ENCODE measurements at places on chromosomes 4 and X.

- no peak for DNase-seq
Measured at GRCh38 chrX:102341867-102342266, 94.9 kb downstream of the NXF2 start.

GRCh38 chrX:86047174-86047935, at the start of gene CHM:
TSS of gene CHM (minus strand) at chrX:86047558. CDS start at chrX:86047532, 26 bp downstream.
- peak; percentile 84 for DNase-seq

DNA sequence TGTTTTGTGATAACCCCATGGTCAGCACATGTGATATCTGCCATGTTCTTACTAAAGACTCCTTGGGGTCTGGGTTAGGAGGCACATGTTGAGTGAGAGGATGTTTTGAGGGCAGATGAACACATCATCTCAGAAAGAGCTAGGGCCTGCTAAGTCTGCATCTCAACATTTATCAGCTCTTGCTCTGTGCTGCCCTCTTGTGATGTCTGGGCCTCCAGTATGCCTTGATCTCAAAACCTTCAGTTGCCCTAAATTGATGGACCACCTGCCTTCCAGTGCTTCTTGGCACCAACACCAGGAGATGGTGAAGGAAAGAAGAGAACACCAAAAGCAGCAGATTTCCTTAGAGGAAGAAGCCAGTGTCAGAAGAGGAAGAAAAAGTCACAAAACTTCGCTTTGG, 22.5 kb downstream of the MID1 start:
- DNase-seq = no peak

DNA sequence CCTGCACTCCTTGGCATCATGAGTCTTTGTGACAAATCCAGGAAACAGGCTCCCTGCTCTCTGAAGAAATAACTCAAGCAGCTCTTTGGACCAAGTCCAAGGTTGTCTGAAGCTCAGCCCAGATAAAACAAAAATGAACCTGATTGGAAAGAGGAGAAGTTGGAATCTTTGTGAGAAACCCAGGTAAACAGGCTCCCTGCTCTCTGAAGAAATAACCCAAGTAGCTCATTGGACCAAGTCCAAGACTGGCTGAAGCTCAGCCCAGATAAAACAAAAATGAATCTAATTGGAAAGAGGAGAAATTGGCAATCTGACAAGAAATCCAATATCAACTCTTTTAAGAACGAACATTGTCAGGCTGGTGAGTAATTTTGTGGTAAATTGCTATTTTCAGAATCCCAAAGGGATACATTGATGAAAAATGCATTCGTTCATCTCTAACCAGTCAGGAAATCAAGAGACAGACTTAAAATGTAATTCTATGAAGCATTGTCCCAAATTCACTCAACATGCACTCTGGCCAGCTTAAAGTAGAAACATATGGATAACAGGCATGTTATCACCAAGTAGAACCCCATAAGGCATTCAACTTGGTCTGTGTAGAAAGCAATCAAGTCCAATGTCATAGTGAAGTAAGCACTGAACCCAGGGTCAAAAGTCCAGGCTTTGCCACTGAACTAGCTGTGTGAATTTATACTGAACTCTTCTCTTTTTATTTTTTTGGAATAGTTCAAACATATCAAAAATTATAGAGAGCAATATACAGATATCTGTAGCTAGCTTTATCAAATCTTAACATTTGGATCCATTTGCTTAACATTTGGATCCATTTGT, 16.8 kb upstream of the NFXL1 start:
- no peak for DNase-seq

- DNase-seq = no peak
Measured at GRCh38 chrX:68901519-68901918, 72.7 kb downstream of the EFNB1 start.

DNA sequence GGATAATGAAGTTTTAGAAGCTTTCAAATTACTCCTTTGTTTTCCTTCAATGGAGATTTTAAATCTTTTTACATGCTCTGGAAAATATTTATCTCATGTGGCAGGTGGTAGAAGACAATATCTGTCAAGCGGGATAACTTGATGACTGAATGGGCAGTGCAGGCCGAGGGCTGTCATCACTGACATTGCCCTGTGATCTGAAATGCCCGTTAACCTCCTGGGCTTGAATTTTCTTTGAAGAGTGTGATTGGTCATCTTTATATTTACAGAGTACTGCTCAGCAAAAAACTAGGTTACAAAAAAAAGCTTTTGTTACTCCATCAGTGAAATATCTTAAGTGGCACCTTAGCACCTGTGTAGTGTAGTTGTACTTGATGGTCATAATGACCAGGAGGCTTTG, 147.5 kb downstream of the GATB start:
- DNase-seq = no peak

- DNase-seq = no peak
Measured at GRCh38 chr4:155007660-155008176, 200.7 kb upstream of the NPY2R start.

DNA sequence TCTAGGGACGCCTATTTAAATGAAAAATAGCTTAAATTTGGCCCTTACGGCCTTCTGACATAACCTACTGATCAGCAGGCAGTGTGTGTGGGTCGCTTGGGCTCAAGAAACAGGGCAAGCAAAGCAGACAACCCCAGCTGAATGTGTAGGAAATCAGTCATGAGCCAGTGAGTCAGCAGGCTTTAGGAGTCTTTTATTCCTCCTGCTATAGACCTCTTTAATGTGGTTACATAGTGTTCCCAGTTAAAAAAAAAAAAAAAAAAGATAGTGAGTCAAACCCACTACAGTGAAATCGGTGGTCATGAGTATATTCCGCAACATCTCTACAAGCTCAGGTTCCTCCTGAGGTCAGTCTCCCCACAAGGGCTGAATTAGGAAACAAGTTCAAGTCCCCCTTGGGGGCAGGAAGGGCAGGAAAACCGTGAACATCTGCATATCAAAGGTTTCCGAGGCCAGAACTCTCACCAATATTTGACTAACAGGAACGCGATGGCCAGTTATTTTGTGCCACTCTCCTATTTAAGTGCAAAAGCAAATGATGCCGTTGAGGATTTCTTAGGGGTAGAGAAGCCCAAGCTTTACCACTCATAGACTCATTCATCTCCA, 32.7 kb downstream of the ACSL1 start:
- DNase-seq = no peak

- DNase-seq = no peak
Measured at GRCh38 chr4:74152836-74153235, 5.1 kb upstream of the MTHFD2L start.

GRCh38 chr4:23001478-23001877, 308.7 kb downstream of the GBA3 start:
- DNase-seq = no peak

- DNase-seq = peak; percentile 72
Measured at GRCh38 chr4:81600520-81601357, 129.0 kb upstream of the RASGEF1B start.

- peak; percentile 31 for DNase-seq
Measured at GRCh38 chrX:110477593-110478228, 119.1 kb downstream of the RTL9 start.

DNA sequence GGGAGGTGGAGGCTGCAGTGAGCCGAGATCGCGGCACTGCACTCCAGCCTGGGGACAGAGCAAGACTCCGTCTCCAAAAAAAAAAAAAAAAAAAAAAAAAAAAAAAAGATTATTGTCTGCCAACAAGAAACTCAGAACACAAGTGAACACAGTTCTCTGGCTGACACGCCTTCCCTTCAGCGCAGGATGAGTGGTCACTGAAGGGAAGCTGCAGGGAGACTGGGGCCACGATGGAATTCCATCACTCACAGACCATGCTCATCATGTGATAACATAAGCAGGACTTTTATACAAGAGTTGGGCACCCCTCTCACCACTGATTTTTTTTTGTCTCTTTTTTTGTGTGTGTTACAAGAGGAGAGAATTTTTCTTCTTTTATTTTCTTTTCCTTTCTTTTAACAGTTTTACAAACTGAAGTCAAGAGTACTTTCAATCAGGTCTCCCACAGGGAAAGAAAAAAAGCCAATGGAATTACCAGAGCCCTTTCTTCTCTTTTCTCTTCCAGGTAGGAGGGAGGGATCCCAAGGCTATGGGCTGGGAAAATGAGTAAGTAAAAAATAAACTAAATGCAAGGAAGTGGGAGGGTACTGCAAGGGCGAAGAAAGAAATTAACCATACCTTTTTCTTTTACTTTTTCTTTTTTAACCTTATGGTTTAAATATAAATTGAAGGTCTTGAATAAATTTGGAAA, 435.6 kb downstream of the GPM6A start:
- no peak for DNase-seq

DNA sequence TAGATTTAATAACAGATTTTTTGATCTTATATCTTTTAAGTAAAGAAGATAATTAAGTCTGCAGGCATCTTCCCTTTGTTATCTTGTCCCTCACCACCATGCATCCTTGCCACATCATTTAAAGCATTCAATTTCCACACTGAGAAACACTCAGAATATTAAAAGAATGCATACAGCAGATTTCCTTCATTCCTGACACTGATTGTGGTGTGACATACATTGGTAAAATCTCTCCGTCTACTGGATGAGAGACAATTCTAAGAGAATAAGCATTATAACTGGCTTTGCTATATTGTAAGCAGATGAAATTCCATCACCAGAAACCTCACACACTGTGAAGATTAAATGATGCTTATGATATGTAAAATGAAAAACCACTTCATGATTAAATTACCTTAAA, 97.4 kb upstream of the TRPC5OS start:
- no peak for DNase-seq

- DNase-seq = no peak
Measured at GRCh38 chrX:150897421-150898320, 797 bp downstream of the CD99L2 start.

DNA sequence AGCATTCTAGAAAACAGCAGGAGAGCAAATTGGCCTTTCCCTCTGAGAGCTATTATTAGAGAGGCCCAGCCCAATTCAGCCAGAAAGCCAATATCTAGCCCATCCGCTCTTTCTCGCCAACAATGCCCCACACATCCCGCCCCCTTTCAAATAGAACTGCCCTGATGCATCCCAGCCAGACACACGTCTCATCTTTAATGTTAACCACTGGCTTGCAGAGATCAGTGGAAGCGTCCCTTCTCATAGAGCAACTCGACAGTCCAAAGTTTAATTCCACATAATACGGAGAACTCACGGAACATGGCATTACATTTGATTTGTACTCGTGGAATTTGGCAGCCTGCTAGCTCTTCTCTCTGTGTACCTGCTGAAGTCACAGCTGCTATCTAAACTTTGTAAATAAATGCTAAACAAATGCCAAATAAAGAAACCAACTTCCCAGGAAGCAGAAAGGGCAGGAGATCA, 304.4 kb downstream of the DHX15 start:
- DNase-seq = no peak

DNA sequence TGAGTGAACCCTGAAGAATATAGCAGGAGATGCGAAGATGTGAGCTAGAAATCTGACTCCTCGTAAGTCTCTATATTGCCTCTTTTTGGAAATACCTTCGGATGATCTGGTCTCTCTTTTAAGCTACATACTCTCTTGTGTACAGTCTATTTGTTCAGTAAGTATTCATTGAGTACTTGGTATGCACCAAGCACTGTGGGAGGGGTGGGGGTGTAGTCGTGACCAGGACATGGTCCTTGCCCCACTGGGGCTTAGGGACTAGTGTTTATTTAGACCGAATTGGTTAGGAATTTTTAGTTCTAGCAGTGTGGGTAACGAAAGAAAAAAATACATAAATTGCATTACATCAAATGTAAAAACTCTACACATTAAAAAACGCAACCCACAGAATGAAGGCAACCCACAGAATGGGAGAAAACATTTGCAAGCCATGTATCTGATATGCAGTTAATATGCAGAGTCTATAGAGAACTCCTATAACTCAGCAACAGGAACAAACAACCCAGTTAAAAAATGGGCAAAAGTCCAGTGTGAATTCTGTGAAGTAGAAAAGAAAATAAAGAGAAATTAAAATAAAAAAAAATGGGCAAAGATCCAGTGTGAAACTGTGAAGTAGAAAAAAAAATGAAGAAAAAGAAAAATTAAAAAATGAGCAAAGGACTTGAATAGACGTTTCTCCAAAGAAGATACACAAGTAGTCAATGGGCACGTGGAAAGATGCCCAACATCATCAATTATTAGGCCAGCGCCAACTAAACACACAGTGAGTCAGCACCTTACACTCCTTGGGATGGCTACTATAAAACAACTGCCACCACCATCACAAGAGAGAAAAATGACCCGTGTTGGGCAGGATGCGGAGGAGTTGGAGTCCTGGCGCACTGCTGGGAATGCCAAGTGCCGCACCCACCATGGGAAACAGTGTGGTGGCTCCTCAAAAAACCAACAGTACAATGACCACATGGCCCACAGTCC, 43.8 kb downstream of the RGS12 start:
- no peak for DNase-seq

DNA sequence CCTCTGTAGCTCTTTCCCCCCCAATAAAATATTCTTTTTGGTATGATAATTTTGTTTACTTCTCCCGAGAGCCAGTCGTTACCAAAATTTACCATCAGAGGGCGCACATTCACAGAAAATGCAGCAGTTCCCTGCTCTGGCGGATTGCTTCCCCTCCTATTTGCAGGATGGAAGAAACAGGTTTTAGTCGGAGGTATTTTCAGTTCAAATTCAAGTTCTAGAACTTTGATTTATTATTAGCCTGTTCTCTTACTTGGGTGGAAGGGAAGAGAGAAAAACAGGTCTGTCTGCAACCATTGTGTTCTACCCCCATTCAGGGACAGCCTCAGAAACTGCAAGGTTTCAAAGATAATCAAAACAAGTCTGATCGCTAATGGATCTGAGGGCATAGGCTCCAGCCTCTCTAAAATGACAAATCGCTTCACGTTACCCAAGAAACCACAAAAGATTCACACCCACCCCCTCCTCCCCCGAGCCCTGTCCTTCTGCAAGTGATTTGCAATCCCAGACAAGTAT, 263.8 kb upstream of the RPS6KA3 start:
- peak; percentile 60 for DNase-seq

DNA sequence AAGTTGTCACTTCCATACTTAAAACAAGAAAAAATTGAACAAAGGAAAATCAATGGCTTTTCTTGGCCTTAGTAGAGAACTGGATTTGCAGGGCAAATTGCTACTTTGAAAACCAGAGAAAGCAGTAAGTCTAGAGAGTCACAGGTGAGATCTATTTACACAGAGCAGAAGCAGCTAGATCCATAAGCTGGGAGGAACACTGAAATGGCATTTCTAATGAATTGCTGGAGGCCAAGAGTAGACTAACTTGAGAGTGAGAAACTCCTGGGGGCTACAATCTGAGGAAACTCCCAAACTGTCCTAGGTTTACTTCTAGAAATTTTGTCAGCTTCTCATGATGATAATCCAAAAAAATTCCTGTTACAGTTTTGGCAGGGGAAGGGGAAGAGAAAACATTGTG, 133.3 kb downstream of the SPCS3 start:
- no peak for DNase-seq

DNA sequence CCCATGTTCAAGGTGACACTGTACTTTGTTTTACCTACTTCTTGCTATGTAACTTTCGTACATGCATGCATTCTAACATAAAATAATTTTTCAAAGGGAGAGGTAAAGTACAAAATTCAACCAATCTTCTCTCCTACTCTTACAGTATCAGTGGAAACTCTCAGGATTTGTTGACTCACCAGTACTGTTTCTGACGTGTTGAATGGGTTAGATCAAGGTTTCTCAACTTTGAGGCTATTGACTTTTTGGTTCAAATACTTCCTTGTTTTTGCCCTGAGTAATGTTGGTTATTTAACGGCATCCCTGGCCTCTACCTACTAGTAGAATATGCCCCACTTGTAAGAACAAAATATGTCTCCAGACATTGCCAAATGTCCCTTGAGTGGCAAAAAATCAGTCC, 94.6 kb upstream of the SMAD1 start:
- no peak for DNase-seq
